ENCODE measurements at places on chromosomes 7 and 10. TPM values are rescaled to one million over a fixed set of nuclear protein-coding genes. Genes with fewer than 3 reads are reported as not detected.

DNA sequence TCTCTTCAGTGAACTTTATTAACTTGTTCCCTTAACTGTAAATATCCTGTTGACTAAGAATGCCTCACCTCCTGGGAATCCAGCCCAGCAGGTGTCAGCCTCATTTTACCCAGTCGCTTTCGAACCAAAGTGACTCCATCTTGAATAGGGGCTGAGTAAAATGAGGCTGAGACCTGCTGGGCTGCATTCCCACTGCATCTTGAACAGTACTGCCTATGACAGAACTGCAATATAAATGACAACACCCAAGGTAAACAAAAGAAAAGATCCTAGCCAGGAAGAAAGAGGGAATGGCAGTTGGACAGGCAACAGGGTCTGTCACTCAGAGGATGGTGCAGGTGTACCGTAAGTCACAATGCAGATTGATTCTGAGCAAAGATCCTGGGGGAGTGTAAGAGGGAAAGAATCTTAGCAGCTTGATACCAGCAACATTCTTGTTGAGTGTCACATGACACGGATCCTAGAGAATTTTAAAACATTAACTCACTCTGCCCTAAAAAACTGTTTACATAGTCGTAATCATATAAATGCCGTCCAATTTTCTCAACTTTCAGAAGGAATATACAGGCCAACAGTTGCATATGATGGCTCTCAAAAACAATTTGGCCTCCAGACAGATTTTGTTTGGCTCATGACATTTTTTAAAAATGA lies 4.4 kb upstream of the FAM107B start:
- peak; percentile 59 for DNase-seq

GRCh38 chr10:103890194-103890658 lies 27.8 kb downstream of the STN1 start:
- no peak for DNase-seq

- no peak for DNase-seq
Measured at GRCh38 chr7:69849268-69849667, 251.0 kb downstream of the AUTS2 start.

Gene FAM25C
- polyA plus RNA-seq, result not detected

Gene IGFBP3
- polyA plus RNA-seq, result 220 TPM

Gene ZNF273
- 2.9 TPM for polyA plus RNA-seq

Gene TIMM23
- 137 TPM for polyA plus RNA-seq

Gene GCC1
- polyA plus RNA-seq, result 11.6 TPM

All from AG04450 (cell line).